ENCODE measurements at places on chromosomes 16 and 17. TPM values are rescaled to one million over a fixed set of nuclear protein-coding genes. Genes with fewer than 3 reads are reported as not detected.

DNA sequence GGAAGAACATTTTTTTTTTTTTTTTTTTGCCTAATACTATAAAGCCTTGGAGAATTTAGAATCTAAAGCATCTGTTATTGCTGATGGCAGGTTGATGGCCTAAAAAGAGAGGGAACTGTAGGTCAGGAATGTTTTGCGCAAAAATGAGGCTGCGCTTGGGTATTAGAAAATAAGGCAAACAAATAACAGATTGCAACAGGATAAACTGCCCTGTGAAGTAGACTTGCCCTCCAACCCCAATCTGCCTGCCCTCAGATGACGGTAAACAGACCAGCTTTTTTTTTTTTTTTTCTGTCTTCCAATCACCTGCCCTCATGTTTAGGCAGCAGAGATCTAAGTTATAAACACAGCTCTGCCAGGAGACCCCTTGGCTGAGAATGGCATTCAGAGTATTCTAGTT, 3.8 kb upstream of the DHX8 start:
- DNase-seq = no peak

NPIPA8 gene
- not detected for total RNA-seq

DNA sequence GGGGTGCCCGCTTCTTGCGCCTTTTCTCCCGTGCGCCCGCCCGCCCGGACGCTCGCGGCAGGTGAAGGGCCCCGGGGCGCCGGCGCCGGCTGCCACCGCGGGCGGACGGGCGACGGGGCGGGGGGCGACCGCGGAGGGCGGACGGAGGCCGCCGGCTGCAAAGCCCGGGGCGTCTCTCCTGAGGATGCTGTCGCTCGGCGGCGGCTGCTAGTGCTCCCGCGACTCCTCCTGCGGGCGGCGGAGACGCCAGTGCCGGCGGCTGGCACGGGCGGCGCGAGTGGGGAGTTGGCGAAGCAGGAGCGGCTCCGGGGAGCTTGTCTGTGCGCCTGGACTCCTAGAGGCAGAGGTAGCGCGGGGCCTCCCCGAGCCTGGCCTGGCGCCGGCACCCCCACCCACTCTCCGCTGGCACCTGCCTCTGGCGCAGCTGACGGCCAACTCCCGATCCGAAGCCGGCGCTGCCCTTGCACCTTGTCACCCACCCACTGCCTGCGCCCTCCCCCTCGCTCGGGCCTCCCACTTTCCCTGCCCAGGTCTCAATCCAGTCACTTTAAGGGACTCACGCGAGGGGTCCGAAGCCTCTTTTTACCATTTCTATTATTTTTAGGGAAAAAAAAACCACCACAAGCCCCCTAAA, at the start of gene FAM20A:
FAM20A (minus strand) TSS at position 437 of the 634 bp plus-strand sequence. CDS start 701 bp downstream, outside the sequence.
- no peak for DNase-seq

DNA sequence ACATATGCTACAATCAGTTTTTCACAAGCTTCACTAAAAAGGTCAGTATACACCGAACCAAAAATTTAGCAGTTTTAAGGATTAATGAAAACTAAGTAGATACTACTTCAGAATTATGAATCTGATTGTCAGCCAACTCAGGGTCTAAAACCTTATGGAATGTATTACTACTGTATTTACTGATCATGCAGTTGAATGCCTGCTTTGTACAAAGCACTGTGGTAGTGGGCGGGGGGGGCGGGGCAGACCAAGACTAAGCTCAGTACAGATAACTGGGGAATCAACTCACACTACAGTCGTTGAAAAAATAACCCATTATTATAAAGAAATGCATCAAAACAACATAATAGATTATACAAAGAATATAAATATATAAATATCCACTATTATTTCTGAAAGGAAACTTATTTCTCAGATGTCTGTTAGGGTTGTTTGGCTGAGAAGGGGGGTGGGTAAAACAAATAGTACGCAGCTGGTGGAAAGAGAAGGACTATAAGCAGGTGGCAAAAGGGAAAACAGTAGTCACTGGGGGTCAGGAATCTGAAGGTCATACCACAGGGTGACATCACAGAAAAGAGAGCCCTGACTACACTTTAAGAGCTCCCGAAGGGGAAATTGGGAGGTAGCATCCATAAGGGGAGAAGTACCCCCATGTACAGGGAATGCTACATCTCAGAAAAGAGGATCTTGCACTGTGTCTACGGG, 109.4 kb upstream of the AXIN2 start:
- DNase-seq = no peak

- DNase-seq = no peak
These were observed 26.1 kb downstream of the LRRC75A start for GRCh38 chr17:16465861-16466338.

- DNase-seq = no peak
These were observed 46.9 kb downstream of the TUBD1 start for GRCh38 chr17:59845595-59846393.

DNA sequence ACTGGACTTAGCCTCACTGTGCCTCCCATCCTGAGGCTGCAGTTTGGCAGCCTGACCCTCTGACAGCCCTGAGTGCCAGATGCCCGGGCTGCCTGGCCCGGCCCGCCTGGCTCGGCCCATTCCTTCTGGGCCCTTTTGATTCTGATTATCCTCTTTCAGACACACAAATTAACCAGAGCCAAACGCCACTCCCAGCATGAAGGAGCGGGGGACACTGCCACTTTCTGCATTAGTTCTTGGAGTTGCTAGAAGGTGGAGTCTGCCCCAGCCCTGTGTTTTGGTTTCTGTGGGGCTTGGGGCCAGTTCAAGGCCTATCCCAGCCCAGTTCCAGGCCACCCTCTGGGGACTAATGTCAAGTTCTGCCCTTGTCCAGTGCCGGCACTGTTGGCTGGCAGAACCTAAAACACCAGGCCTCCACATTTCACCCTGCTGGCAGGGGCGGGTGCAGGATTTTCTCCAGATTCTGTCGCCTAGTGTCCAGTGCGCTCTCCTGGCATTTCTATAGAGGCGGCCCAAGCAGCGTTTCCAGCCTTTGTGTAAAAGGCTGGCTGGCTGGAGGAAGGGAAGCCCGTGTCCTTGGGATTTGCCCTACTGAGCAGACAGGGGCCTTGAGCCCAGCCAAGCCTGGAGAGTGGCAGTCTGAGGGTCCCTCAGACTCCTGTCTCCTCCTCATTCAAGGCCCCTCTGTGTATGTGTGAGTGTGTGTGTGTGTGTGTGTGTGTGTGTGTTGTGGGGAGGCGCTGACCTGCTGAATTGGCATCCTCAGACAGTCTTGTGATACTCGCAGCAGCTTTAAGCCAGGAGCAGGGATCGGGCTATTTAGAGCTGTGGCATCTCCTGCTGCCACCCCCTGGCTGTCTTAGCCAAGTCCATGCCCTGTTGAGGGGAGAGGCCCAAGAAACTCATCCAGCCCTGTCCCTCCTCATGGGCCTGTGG, 21.4 kb downstream of the PLCD3 start:
- no peak for DNase-seq

- no peak for DNase-seq
These were observed 56.9 kb downstream of the MARCHF10 start for GRCh38 chr17:62751060-62751691.

MYADML2 gene
- total RNA-seq = not detected

JPH3 gene
- not detected for total RNA-seq

ZNF286A gene
- 51.3 TPM for total RNA-seq

CES5A gene
- total RNA-seq = not detected

SLC5A11 gene
- total RNA-seq = 0.11 TPM

CRISPLD2 gene
- total RNA-seq = not detected

- DNase-seq = no peak
These were observed 24.1 kb downstream of the SERPINF1 start for GRCh38 chr17:1785930-1786329.

- DNase-seq = no peak
These were observed 91.3 kb downstream of the TBC1D16 start for GRCh38 chr17:79944251-79944812.

SLFN14 gene
- not detected for total RNA-seq

GRCh38 chr17:48148029-48148770, 40.6 kb downstream of the SNX11 start:
- no peak for DNase-seq

DNA sequence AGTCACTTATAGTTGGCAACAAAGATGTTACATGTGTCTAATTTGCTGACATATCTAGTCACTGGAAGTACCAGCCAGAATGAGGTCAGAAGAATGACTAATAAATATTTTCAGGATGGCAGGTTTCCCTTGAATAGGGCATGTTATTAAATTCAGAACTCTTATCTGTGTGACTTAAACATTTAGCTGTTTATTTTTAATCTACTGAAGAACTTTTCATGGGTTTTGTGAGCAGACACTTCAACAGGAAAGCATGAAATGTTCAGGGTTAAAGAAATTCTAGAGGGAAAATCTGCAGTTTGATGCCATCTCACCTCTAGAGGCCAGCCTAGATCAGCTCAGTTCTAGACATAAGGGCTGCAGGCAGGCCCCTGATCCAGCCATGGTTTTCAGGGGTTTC, 13.2 kb downstream of the JPT2 start:
- DNase-seq = no peak

GRIN2C gene
- not detected for total RNA-seq

DNA sequence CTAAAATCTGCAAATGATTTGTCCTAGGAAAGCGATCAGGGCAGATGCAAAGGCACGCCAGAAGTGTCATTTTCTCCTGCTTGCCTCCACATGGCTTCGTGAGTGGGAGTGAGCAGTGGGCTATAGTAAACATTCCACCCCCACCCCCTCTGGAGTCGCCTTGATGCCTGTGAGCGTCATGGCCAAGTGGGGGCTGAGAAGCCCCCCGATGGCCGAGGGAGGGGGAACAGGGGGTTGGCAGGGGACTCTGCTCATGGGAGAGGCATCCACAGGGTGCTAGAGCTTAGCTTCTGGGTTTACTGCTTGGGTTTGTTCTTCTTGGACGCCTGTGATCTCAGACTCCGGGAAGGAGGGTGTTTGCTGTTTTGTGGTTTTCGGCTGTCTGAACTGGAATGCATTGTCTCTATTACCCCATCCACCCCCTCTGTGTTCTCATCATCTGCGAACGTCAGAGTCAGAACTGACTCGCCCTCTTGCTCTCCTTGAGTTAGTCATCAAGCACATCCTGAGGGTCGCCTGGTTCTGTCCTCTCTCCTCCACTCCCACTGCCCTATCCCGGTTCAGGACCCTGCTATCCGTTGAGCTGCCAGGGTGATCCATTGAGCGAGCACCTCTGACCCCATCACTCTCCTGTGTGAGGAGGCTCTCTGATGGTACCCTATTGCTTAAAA, 15.4 kb downstream of the TNS4 start:
- no peak for DNase-seq

- DNase-seq = no peak
These were observed 198.6 kb downstream of the RPTOR start for GRCh38 chr17:80743181-80743771.

MYH4 gene
- not detected for total RNA-seq

DNA sequence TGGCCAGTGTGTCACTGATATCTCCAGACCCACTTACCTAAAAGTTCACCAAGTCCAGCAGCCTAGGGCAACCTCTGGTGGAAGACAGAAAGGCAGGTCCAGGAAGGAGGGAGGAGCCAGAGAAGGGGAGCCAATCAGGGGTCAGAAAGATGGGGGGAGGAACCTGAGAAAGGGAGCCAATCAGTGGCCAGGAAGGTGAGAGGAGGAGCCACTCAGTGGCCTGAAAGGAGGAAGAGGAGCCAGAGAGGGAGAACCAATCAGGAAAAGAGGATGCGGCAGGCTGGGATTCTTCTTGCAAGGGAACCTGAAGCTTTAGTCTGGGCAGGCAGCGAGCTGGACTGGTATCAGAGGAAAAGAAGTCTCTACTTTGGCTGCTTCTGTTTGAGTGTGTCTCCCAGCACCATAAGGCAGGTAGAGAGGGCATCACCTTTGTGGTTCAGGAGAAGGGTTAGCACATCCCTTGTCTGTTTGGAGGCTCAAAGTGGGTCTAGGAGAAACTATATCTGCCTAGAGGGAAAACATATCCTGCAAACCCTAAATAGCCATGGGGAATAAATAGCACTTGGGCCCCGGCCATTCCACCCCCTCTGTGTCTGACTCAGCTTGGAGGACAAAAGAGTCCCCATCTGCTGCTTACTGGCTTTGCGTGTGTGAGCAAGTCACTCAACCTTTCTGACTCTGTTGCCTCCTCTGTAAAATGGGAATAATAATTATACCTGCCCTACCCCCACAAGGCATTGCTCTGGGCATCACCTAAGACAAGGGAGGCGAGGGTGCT, 43.4 kb upstream of the CRHR1 start:
- peak; percentile 95 for DNase-seq

- no peak for DNase-seq
These were observed 51.1 kb upstream of the LGALS9 start for GRCh38 chr17:27579897-27580321.

GRCh38 chr16:75763204-75763603, 36.9 kb upstream of the CPHXL start:
- DNase-seq = no peak

PYY gene
- total RNA-seq = 0.51 TPM

DNA sequence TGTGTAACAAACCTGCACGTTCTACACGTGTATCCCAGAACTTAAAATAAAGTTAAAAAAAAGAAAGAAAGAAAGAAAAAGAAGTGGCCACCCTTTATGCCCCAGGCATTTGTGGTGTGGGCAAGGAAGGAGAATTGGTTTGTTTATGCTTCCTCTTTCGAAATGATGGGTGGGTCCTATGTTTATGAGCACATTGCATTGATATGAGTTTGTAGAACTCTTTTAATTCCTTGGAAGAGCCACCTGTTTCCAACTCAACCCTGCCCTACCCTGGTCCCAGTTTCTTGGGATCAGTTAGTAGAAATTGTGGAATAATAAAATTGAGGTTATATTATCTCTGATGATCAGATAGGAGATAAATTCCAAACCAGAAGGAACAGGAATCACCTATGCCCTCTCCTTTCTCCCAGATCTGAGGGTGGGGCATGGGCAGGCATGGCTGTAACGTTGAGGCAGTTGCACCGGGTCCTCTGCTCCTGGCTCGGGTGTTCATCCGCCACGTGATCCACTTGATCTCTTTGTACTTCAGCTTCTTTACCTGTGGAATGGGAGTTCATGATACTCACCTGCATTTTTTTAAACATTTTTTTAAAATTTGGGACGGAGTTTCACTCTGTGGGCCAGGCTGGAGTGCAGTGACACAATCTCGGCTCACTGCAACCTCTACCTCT, 15.9 kb downstream of the CHAD start:
- no peak for DNase-seq
